MV-4-11 (cell line): ENCODE measurements at places on chromosomes 2 and 18.

- no peak for DNase-seq
These were observed 206.1 kb downstream of the GULP1 start for GRCh38 chr2:188497726-188498125.

DNA sequence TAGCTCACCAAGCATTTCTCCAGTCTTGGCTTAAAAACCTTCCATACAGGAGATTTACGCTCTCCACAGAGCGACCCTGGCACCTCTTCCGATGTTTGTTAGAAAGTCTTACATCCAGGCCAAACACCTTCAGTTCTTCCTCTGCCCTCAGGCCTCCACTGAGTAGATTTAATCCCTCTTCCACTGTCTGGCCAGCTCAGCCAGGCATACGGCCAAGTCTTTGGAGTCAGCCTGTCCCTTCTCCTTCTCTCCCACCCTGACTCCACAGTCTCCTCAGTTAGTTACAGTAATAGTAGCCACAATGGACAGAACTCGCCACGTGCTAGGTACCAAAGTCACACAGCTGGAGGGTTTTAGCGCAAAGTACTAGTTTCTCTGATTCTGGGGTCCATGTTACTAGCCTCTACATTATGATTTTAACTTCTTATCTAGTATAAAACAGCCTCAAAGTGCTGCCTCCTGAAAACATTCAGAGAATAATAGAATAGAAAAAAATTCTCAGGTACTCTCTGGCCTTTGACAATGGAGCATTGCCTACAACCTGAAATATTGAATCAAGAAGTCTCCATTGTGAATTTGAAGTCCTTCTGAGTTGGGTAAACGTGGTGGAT, 39.5 kb downstream of the THNSL2 start:
- no peak for DNase-seq

DNA sequence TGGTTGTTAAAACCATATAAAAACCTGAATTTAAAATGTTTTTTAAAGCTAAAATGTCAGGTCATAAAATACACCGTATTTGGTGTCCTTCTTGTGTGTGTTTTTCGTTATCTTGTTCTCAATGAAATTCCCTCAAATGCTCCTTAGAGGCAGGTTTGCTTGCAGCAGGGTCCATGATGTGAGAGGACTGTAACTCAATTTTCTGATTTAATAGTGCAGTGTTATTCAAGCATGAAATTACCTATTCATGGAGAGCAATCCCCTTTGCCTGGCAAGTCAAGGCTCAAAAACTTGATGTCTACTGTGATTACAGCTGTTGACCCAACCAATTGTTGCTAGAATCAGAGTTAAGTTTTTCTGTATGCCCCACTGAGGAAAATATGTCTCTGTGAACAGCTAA, 318.2 kb downstream of the GALNT13 start:
- no peak for DNase-seq

DNA sequence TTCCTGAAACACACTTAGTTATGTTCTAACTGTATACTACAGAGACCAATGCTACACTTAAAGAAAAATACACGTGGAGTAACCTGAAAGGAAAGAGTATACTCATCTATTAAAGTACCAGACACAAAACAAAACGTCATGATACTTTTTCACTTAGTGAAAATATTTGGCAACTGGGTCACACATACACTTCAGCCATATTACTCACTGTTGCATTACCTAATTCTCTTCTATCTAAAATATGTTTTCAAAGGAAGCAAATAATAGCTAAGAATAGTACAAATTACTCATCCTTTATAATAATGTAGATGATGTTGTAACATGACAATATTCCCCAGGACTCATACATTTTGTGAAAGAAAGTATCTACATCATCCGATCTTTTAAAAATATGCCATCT, 76.5 kb upstream of the EPB41L3 start:
- no peak for DNase-seq

DNA sequence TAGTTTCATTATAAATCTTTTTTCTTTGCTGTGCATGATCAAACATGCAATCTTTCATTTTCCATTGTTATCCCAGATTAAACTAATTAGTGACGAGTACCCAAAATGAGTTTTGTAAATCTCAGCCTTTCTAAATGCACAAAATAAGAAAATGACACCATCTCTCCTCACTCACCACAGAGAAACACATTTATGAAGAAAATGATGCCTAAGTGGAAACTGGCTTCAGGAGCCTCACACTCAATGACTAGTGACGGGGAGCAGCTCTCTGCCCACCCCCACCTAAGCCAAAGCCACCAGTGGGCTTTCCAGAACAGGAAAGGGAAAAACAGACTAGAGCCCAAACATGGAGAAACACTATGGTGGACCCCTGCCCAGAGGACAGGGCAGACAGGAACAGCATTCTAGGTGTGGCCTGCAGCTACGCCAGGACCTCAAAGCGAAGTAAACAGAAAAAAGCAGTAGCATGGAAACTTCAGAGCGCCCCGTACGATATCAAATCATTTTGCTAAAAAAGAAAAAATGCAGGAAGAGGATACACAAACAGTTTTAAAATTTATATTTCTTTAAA, 113.5 kb downstream of the RBMS1 start:
- DNase-seq, result no peak

DNA sequence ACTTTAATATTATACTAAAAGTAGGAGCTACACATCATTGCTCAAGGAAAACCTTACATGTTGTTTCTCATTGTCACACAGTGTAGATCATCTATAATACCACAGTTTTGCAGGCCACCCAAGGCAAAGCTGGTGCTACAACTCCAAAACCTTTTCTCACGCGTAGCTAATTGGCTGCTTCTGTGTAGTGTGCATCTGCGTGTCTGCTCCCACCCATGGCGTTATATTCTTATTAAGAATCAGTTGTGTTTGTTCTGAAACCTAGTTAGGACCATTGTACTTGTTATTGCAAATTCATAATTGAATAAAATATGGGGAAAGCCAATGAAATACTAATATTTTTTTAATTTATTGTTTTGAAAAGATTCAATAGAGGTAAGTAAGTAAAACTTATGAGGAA, 83.9 kb downstream of the RBM43 start:
- DNase-seq, result no peak
